Stimulated activated CD8-positive, alpha-beta memory T cell treated with anti-CD3 and anti-CD28 coated beads, Interleukin-15, amount 100 ng/mL, for 48 hours (primary cell): ENCODE measurements at places on chromosomes 1 and 21.

DNA sequence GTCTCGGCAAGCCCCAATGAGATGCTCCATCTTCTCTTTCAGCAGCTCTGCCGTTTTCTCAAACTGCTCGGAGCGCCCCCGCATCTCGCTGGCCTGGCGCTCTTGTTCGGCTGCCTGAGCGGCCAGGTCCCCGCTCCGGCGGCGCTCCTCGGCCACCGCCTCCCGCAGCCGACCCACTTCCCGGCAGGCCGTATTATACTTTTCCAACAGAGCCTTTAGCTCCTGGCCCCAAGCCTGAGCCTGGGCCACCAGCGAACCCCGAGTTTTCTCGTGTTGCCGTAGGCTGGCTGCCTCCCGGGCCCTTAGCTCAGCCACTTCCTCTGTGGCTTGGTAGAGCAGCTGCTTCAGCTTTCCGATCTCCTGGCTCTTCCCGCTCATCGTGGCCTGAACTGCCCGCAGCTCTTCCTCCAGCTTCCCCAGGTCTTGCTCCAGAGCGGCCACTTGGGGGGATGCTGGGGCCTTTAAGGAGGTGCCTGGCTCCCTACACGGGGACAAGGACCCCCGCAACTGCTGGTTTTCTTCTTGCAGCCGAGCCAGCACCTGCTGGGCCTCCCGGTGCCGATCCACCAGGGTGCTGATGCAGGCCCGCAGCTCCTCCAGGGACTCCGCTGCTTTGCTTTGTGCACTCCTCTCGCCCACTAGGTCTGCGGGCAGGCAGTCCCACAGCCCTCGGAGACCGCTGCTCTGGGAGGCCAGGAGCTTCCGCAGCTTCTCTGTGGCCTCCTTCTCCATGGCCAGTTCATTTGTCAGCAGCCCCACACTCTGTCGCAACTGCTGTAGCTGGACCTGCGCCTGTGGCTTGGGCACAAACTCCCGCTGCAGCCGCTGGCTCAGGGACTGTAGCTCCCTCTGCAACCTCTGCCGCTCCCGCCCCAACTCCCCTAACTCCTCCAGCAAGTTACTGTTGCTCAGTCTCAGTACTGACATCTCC lies 13.4 kb upstream of the PIAS3 start:
- DNase-seq = peak; percentile 27

- no peak for DNase-seq
Observed at GRCh38 chr1:36304521-36304920, 1.6 kb upstream of the SH3D21 start.

- no peak for DNase-seq
Observed at GRCh38 chr1:29258976-29259801, 22.9 kb downstream of the PTPRU start.

GRCh38 chr1:19866758-19867157 lies 15.4 kb upstream of the OTUD3 start:
- DNase-seq = no peak

GRCh38 chr21:41366522-41367151 lies 4.8 kb downstream of the MX2 start:
- no peak for DNase-seq

DNA sequence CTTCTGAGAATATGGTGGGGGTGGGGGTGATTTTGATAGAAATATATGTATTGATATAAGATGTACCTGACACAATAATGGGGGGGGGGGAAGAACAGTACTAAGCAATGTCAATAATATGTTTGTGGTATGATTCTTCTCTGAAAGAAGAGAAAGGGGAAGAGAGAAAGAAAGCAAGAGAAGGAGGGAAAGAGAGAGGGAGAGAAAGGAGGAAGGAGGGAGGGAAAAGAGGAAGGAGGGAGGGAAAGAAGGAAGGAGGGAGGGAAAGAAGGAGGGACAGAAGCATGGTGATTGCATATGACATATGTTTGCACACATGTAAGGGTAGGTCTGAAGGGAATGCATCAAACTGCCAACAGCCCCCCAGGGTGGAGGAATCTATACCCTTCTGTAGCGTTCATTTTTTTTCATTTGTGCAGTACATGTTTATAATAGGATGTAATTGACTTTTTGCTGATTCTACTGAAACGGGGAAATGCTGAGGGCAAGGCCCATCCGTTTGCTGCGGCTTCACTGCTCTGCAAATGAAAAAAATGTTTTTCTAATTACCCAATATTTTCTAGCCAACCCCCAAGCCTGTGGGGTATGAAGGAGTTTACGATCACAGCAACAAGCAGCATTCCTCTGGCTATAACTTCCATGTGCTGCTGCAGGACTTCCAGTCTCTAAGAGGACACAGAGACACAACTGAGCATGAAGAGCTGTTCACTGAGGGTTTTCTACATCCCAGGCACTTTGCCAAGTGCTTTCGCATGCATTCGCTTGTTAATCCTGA lies 119.3 kb upstream of the ZC3H12A start:
- DNase-seq = no peak

- no peak for DNase-seq
Observed at GRCh38 chr1:58440696-58441095, 105.8 kb downstream of the OMA1 start.

DNA sequence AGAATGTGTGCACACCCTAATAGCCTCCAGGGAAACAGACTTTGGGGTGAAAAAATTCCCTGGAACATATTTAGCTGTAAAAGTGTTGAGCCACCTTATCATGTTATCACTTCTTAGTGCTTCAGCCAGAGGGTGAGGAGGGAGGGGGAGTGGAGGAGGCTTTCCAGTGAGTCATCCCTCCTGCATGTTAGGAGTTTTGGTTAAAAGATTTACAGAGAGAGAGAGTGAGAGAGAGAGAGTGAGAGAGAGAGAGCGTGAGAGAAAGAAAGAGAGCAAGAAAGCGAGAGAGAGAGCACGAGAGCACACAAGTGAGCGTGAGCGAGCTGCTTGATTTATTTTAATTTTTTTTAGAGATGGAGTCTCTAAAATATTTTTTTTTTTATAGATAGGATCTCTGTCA lies 13.5 kb upstream of the CACNA1E start:
- DNase-seq = no peak

- no peak for DNase-seq
Observed at GRCh38 chr1:163580926-163581325, 259.2 kb downstream of the NUF2 start.

DNA sequence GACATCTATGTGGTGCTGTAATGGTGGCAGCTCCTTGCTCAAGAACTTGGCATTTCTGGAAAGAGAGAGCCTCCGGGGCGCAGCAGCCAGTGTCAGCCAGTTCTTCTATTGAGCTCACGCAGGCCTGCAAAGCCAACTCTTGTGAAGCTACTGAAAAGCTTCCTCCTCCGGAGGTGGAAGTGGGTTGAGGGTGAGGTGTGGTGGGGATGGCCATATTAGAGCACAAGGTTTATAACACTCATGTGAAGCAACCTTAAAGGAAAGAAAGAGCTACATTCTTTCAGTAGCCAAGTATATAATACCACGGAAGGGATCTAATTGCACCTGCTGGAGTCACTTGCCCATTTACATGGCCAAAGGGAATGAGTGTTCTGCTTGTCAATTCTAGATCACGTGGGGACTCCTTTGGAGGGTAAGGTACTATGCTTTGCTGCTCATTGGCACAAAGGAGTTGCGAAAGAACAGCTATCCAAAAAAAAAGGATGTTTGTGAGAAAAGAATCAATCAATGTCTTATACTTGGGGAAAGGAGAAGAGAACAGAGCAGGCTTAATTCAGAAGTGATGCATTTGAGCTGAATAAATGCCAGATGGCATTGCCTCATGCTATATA lies 18.3 kb upstream of the MAP10 start:
- DNase-seq = no peak

GRCh38 chr1:93842750-93843500 lies 36.1 kb downstream of the DNTTIP2 start:
- no peak for DNase-seq
